ENCODE measurements at places on chromosomes 12 and 14. TPM values are rescaled to one million over a fixed set of nuclear protein-coding genes. Genes with fewer than 3 reads are reported as not detected.

The TMTC3 gene
- total RNA-seq = 24.4 TPM

The RHOF gene
- total RNA-seq = 16.5 TPM

The DEPDC4 gene
- total RNA-seq = 2.8 TPM

The DPY19L2 gene
- 43.7 TPM for total RNA-seq

The OAS2 gene
- total RNA-seq = 3.4 TPM

The SLC39A5 gene
- total RNA-seq = 0.45 TPM

The OR4E2 gene
- not detected for total RNA-seq

The TBX5 gene
- not detected for total RNA-seq

The OR6C70 gene
- total RNA-seq = not detected

The CDK4 gene
- 48.5 TPM for total RNA-seq

The ACOT6 gene
- not detected for total RNA-seq

The GRIN2B gene
- total RNA-seq = 44.9 TPM

The P2RX7 gene
- total RNA-seq = 2.3 TPM

The RGS6 gene
- 15.0 TPM for total RNA-seq
